Stimulated activated CD8-positive, alpha-beta memory T cell treated with anti-CD3 and anti-CD28 coated beads, Interleukin-4, amount 100 ng/mL, for 1 hour (primary cell): ENCODE measurements at places on chromosomes 2 and 18.

- no peak for DNase-seq
Measured at GRCh38 chr2:73103018-73103542, 9.7 kb downstream of the RAB11FIP5 start.

- DNase-seq = no peak
Measured at GRCh38 chr18:76056471-76057110, 438.5 kb downstream of the ZNF516 start.

DNA sequence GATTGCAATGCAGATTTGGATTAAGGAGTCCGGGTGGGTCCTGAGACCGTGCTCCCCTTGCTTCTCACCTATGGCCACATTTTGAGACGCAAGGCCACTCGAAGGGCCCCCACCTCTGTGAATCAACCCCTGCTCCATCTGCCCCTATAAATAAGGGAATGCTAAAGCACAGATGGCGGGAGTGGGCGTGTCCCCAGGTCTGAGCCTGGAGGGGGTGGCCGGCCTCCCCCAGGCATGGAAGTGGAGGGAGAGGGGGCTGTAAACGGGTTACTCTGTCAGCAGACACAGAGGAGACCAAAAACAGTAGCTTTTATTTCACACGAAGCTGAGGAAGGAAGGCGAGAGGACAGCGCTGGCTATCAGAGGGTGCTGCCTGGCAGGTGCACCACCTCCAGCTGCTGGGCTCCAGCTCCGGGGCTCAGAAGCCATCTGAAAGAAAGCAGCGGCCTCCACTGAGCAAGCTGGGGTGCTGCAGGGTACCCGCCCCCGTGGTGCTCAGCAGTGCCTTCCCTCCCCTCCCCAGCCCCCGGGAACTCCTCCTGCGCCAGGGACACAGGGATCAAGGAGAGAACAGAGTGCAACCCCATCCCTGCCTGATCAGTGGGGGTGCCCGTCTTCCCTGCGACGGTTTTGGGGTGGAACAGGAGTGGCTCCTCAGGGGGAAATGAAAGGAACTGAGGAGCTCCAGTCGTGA lies 56.7 kb upstream of the RAB6C start:
- DNase-seq = no peak

DNA sequence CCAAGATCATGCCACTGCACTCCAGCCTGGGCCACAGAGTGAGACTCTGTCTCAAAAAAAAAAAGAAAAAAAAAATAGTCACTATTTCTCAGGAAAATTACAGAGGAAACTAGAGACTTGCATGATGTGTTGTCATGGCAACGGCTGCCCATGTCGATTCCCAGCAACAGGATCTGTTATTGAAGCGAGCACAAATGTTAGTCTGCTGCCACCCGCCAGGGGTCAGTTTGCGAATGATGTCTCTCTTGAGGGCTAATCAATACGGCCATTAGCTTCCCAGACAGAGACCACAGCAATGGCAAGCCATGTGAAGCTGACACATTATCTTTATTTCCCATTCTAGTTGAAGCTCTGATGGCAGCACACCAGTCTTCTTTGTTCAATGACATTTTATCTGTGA lies 32.4 kb upstream of the ACYP2 start:
- DNase-seq = no peak

- no peak for DNase-seq
Measured at GRCh38 chr2:63124218-63124617, 73.6 kb downstream of the OTX1 start.

GRCh38 chr2:127128445-127128904 lies 21.5 kb upstream of the BIN1 start:
- no peak for DNase-seq

DNA sequence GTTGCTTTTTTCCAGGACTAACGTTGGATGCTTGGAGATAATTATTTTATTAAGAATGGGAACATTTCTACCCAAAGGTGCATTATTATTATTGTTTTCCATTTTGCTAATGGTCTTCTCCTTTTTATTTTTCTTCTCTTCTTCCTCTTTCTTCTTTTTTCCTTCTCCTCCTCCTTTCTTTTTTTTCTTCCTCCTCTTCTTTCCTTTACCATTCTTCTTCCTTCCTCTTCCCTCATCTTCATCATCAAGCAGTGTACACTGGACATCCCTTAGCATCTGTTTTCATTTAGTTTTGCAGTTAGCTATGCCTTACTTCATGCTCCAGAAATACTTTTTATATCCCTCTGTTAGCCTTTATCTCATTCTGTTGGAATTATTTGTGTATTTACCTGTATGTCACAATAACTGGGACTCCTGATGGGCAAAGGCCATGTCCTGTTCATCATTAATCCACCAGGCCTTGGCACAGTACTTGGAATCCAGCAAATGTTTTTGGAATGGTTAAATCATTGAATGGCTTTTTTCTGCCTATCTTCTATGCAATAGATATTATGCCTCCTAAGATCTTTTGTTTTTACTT lies 162.7 kb downstream of the CAMKMT start:
- DNase-seq = no peak

- DNase-seq = no peak
Measured at GRCh38 chr2:237623428-237624403, 3.7 kb upstream of the LRRFIP1 start.

DNA sequence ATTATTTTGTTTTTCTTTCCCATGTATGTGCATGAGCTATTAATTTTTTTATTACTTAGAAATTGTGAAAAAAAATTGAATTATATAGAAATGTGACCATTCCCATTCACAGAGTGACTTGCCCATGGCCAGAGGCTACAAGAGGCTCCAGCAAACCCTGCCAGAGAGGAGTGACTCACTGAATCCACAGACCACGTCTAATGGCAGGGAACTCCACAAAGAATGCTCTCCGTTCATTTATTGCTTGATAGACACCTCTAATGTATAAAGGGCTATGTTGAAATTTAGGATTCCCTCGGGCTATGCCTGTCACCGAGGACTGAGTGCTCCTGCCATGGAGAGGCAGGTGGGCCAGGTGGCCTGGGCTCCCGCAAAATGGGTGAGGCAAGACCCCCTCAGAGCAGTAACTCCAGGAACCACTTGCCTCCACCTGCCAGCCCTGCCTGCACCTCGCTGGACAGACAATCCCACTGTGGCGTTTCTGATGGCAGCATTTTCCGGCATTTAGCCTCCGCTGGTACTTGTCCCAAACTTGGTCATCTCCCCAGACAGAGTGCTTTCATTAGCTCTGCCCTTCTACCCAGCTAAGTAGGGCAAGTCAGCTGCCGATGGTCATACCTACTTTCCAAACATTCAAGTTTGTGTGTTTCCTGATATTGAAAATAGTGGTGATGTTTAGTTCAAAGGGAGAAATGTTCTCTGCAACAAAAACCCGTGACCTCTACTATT lies 200.3 kb downstream of the PRKCE start:
- no peak for DNase-seq

DNA sequence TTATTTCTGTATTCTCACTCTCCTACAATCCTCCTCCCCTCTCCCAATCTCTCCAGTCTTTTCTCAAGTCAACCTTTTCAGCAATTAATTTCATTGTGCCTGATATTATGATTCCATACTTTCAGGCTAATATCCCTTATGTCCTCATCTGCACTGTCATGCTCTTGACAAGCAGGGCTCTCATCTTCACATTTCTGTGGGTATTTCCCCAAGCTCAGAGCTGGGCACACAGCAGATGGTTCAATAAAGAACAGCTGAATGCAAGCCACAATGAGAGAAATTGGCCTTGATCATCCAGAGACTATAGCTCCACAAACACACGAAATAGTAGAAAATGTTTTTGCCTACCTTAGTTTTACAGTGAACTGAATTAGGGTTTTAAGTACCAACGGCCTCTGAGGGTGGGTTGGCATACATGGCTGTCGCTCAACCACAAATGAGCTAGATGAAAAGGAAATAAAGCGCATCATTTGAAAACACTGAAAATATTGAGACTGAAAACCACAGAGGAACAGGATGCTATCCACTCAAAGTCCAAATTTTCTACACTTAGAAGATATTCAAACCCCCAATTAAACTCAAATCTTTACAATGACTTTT lies 47.5 kb upstream of the STAT1 start:
- no peak for DNase-seq

DNA sequence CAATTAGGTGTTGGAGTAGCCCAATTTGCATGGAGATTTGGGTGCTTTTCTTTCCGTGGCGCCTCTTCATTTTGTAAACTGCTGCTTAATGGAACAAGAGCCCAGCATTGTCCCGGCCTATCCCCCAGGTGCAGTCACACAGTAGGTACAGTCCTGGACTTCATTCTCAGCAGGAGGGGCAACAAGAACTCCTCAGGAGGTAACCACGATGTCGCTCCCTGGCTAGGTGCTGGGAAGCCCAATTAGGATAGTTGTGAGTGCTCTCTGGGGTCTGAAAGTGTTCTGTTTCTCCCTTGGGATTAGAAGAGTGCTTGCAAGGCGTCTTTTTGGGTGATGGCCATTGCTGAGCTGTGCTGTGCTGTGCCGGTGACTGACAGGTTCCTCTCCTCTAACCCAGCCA lies 53.8 kb downstream of the CABLES1 start:
- no peak for DNase-seq

DNA sequence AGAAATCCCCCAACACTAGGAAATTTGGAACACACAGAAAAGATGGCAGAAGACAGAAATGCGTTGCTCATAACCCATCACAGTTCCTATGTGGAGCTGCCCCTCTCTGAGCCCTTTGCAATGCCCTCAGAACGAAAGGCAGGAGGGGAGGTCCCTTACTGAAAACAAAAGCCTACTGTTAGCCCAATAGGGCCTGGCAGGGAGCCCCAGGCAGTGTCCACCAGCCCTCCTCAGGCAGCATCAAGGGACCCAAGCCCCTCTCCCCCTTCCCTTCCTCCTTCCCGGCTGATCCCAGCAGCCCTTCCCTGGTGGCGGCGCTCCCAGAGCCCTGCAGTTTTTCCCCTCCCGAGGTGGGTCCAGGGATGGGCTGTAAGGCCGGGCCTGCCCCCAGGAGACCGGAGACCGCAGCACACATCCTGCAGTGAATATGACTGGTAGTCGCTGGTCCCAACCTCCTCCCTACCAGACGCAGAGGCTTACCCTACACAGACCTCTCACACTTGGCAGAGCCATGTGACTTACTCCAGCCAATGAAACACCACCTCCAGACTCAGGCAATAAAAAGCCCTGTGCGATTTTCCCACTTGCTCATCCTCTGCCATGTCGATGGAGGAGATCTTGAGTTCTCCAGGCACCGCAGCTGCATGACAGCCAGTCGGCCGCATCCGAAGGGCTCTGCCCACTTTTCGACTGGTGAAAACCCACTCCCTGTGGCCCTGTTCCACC lies 19.4 kb upstream of the DUSP2 start:
- DNase-seq = no peak

GRCh38 chr2:156430980-156431358 lies 5.2 kb upstream of the GPD2 start:
- no peak for DNase-seq

DNA sequence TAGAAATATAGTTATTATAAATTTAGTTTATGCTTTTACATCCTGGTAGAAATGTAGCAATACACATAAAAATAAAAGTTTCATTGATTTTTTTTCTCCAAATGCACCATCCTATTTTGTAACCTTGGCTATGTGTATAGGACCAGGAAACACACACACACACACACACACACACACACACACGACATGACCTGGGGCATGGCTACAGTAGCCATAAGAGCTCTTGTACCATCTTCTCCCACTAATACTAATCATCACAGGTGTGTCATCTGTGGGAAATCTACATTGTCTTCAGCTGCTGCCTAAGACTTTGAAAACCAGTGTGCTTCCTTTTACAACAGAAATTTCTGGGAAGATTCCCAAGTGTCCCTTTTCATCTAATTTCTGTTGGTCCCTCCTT lies 144.3 kb downstream of the MCFD2 start:
- DNase-seq = no peak

DNA sequence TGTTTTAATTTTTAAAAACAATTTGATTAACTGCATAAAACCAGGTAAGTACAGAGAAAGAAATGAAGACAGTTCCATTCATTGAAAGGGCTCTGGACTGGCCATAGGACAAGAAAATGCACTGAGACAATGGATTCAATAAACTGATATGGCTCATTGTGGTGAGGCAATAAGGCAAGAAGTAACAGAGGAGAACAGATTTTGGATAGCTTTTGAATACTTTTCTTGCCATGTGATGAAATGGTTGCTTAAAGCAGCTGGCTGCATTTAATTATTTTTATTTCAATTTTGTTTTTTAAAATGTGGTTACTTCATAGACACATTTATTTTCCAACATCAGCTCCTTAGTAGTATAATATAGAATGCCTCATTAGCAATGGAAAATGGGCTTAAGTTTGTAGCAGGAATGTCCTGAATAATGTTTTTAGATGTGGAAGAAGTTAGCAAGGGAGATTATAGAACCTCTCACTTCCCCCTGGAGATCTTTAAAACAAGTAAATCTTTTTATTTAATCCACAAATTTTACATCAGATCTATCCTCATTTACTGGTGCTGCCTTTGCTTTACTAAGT lies 646.9 kb upstream of the ZEB2 start:
- DNase-seq = no peak

GRCh38 chr2:217857624-217858506 lies 144.9 kb downstream of the TNS1 start:
- DNase-seq = no peak

- DNase-seq = no peak
Measured at GRCh38 chr2:80068038-80068731, 236.4 kb downstream of the LRRTM1 start.

GRCh38 chr2:136727973-136728699 lies 37.2 kb upstream of the THSD7B start:
- no peak for DNase-seq

DNA sequence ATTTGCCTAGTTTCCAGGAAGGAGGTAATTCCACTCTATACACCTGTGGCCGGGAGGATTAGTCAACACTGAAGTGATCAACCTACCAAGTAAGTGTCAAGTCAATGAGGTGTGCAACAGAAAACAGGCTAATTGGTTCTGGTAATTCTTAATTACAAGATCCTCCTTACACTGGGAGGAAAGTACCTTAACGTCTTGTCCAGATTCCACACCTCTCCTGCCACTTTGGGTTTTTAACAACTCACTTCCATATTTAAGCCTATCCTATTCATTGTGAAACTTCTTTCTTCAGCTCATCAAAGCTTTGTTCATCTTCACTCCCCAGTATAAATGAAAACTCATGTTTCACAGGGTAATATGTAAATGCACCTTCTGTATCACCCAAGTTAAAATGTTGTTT lies 22.0 kb upstream of the MAP4K4 start:
- DNase-seq = no peak

GRCh38 chr2:132581991-132582738 lies 87.8 kb downstream of the LYPD1 start:
- no peak for DNase-seq

- DNase-seq = no peak
Measured at GRCh38 chr2:141770530-141770929, 360.3 kb downstream of the LRP1B start.
